Left colon (tissue), 2 donors: ENCODE measurements at places on chromosomes 16 and 17. TPM values are rescaled to one million over a fixed set of nuclear protein-coding genes. Genes with fewer than 3 reads are reported as not detected.

The BCL6B gene
- total RNA-seq, result 2.0 TPM

DNA sequence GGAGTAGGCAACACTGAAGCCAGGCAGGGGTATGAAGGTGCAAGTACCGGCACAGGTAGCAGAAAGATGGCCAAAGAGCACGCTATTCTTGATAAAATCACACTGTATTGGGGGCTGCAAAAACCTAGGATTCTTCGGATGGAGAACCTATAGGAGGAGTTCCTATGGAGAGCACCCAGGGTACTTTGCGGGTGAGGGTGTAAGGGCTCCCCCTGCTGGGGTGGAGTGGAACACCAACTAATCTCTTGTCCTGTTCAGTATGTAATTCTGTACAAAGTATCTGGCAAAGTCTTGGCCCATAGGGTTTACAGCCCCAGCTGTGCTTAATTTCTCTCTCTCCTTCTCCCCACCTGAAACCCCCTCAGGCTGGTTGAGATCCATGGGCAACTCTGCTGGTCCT is 393.1 kb upstream of the ASIC2 start:
- DNase-seq, result no peak

DNA sequence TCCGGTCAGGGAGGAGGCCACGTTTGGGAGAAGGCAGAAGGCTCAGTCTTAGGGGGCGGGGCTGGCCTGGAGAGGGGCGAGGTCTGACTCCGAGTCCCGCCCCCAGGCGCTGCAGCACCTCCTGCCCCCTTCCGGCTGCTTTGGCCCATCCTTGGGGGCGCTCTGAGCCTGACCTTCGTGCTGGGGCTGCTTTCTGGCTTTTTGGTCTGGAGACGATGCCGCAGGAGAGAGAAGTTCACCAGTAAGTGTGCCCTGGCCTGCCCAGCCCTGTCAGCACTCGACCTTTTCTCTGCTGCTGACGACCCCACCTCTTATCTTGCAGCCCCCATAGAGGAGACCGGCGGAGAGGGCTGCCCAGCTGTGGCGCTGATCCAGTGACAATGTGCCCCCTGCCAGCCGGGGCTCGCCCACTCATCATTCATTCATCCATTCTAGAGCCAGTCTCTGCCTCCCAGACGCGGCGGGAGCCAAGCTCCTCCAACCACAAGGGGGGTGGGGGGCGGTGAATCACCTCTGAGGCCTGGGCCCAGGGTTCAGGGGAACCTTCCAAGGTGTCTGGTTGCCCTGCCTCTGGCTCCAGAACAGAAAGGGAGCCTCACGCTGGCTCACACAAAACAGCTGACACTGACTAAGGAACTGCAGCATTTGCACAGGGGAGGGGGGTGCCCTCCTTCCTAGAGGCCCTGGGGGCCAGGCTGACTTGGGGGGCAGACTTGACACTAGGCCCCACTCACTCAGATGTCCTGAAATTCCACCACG is 1.5 kb downstream of the TNFRSF12A start:
- peak; percentile 84 for DNase-seq

DNA sequence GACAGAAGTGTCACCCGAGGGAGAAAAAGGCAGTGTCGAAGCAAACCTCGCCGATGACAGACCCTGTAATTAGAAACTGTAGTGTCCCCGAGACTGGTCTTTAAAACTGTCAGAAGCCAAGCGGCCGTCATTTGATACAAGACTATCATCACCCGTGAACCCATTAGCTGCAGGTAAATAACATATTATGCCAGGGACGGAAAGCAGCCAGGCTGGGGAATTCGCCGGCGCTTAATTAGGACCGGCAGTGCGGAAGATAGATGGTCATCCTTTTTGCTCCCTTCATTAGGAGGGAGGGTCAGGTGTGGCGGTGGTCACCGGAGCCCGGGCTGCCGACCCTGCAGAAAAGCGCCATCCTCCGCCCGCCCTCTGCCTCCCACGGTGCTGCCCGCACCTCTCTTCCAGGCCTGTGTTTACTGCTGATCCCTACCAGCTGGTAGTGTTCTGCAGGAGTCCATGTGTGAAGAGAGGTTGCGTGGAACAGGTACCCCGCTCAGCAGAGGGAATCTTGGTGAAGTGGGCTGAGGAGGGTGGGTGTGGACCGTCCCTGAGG is 109.4 kb upstream of the GSE1 start:
- no peak for DNase-seq

The COQ9 gene
- total RNA-seq, result 107 TPM

- DNase-seq, result no peak
These were observed 159.6 kb downstream of the HS3ST2 start for GRCh38 chr16:22973522-22973921.

GRCh38 chr17:67546578-67547527 is 169.8 kb downstream of the PITPNC1 start:
- DNase-seq, result peak; percentile 73

The CENPX gene
- 83.3 TPM for total RNA-seq

DNA sequence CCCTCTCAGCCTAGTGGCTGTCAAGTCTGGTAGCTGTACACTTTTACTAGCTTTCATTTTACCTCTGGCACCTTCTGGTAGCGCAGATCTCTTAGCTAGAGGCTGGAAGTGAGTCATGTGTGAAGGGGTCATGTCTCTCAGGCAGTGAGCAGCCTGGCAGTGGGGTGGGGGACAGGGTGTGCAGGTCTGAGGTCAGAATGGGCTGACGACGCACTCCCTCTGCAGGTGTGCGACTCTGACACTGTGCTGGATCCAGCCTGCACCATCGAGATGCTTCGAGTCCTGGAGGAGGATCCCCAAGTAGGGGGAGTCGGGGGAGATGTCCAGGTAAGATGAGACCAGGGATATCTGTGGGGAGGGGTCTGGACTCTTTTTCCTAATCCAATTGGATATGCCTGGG is 7.8 kb downstream of the HAS3 start:
- DNase-seq, result no peak

GRCh38 chr17:77107506-77108433 is 33.0 kb upstream of the SEC14L1 start:
- DNase-seq, result no peak

GRCh38 chr16:30075503-30076275 is at the start of gene PPP4C:
Gene PPP4C, plus strand, starts transcription at chr16:30075994. Its CDS starts 384 bp downstream, at chr16:30076378.
- peak; percentile 95 for DNase-seq

DNA sequence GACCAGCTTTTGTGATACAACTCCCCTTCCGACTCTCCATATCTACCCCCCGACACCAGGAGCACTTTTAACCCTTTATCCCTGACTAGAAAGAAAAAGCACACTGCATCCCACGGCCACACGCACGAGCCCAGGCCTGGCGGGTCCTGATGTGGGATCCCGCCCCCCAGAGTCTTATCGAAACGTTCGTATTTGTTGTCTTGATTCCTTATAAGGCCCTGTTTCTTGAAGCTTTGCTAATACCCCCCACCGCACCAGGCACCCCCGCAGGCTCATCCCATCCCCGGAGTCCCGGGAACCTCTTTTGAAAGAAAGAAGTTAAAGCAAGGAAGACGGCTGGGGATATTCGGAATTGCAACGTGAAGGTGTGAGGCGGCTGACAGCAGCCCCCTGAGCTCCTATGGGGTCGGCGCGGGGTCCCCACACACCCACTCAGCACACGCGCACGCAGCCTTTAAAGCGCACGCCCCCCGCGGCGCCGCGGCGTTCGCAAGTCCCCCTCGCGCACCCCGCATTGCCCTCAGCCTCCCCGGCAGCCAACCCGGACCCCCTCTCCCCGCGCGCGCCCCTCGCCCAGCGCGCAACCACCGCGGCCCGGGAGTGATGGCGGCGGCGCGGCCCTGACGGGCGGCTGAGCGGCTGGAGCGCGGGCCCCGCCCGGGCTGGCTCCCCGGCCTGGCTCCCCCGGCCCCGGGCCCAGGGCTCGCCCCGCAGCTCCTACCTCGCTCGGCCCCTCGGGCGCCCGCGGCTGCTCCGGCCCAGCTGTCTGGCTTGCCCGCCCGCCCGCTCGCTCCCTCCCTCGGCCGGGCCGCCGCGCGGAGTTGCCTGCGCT is 448 bp downstream of the STAT5B start:
- DNase-seq, result peak; percentile 35

The KCNH4 gene
- 0.06 TPM for total RNA-seq

The GAST gene
- total RNA-seq, result not detected

- no peak for DNase-seq
These were observed 17.6 kb downstream of the ZSWIM7 start for GRCh38 chr17:15981646-15982580.

- DNase-seq, result peak; percentile 45
These were observed 12.1 kb downstream of the CYB561 start for GRCh38 chr17:63433746-63434591.

- no peak for DNase-seq
These were observed 31.7 kb upstream of the ZC3H18 start for GRCh38 chr16:88538366-88539060.

DNA sequence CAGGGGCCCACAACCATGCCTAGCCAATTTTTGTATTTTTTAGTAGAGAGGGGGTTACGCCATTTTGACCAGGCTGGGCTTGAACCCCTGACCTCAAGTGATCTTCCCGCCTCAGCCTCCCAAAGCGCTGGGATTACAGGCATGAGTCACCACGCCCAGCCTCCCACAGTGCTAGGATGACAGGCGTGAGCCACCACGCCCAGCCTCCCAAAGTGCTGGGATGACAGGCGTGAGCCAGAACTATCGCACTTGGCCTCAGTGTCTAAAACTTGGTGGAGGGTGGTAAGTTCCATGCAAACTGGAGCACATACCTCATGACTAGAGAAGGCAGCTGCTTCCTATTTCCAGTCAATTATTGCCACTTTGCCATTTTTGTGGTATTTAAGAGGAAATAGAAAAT is 7.1 kb downstream of the HSD17B2 start:
- DNase-seq, result no peak

The PRSS36 gene
- total RNA-seq, result 9.7 TPM

The KRTAP2-3 gene
- total RNA-seq, result not detected

DNA sequence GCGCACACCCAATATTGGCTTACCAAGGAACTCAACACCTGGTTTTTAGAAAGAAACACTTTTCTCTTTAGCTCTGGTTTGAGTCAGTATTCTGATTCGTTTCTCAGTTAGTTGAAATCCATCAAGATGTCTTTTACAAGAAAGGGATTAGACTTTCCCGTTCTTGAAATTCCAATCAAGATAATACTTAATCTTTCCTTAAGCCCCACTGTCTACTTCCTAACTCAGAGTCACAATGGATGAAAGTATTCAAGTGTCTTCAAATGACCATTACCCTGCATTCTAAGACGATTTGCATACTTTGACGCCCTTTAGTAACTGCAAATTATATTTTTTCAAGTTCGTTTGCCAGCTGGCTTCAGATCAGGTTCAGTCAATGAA is 189.8 kb downstream of the USP22 start:
- DNase-seq, result no peak

- no peak for DNase-seq
These were observed 647.7 kb upstream of the SOX9 start for GRCh38 chr17:71472809-71473789.

The RGS11 gene
- 7.6 TPM for total RNA-seq

DNA sequence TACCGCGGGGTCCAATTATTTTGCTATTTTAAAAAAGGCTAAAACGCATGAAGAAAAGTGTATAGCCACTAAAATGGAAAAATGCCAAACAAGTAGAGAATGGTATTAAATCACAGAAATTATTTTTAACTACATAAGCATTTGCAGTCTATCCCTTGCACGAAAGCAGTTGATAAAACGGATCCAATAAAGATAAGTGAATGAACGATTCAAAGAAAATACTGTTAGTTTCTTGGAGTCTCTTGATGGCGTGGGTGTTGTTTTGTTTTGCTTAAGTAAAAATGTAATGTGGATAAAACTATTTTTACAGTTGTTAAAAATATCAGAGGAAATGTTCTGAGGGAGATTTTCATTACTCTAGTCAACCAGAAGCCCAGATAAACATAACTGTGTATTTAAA is 9.3 kb downstream of the HS3ST3A1 start:
- no peak for DNase-seq

The TEX14 gene
- not detected for total RNA-seq

DNA sequence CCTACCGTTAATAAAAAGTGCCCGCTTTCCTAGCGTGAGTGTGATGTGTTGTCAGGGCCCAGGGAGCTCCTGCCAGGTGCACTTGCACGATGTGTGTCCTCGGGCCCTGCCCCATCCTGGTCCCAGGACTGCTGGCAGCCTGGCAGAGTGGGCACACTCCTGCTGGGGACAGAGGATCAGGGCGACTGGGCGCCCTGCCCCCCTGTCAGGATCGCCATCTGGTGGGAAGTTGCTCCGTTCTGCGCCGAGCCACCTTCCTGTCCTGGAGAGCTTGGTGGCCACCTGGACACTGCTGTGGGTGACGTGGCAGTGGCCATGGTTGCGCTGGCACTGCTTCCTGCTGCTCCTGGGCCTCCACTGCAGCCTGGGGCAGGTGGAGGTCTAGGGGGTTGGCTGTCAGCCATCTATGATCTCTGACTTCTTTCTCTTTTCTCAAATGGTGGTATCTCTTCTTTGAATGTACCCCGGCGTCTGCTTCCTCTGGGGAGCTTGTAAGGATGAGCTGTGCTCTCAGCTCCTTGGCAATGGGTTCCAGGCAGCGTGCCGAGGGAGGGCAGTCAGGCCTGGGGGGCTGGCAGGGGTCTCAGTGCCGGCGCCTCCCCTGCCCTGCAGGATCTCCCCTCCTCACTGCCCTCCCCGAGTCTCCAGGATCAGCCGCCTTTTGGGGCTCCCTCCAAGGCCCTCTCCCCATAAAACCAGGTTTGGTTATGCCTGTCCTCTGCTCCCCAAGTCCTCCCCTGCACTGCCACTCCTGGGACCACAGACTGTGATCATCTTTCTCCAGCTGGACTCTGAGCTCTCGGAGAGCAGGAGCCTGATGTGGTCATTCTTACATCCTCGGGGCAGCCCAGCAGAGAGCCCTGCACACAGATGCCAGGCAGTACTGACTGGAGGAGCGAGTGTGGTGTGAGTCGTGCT is 76.9 kb downstream of the AMFR start:
- DNase-seq, result no peak

DNA sequence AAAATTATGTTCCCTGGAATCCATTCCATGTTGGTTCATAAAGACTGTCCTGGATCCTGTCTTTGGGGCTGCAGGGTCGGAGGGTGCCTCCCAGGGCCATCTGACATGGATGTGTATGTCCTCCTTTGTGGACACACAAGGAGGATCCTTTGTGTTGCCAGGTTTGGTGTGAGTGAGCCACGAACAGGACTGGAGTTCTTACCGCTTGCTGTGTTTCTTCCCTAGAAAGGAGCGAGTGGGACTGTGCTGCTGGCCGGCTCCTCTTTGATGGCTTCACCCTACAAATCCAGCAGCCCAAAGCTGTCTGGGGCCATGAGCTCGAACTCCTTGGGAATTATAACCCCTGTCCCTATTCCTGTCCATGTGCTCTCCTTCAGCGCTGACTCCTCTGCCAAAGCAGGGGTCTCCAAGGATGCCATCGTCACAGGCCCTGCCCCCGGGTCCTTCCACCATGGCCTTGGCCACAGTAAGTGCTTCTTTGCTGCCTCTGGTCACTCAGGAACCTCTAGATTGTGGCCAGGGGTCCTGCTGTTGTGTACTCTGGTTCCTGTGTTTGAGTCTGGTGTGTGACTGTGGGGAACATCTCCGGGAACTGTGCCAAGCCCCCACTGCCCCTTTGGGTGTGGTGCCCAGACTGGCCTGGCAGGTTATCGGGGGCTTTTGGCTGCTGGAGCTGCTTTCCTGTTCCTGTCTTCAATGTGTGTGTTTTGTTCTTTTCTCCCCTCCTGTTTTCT is 29.5 kb downstream of the UBN1 start:
- DNase-seq, result no peak
